Hippocampal formation (tissue), 2 donors: ENCODE measurements at places on chromosomes 12 and 14.

DNA sequence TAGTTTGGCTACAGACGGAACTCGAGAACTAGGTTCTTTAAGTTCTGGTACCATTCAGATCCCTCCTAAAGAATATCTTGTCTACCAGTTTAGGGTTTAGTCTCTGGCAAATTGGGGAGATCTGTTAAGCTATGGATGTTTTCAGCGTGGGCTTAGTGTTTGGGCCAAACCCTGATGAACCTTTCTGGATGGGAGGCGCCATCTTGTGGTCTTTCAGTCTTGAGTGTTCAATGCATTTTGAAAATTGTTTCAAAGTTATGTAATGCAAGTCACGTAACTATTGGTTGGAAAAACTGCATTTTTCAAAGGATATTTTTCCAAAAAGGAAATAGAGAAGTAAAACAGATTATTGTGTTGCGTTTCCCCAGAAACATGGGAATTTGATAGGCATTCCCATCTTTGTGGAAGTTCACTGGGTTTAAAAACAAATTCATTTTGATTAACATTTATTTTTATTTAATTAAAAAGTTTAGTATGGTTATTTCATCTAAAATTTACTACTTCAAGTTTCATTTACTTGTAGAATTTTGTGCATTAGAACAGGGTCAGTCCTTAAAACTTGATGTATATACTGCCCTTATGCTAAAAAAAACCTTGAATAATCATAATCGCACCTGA, 169.0 kb downstream of the PRIMA1 start:
- DNase-seq, result peak; percentile 9

- no peak for DNase-seq
Observed at GRCh38 chr12:78040111-78040510, 209.4 kb downstream of the NAV3 start.

GRCh38 chr12:47078733-47079467, 521 bp upstream of the PCED1B start:
- no peak for DNase-seq

DNA sequence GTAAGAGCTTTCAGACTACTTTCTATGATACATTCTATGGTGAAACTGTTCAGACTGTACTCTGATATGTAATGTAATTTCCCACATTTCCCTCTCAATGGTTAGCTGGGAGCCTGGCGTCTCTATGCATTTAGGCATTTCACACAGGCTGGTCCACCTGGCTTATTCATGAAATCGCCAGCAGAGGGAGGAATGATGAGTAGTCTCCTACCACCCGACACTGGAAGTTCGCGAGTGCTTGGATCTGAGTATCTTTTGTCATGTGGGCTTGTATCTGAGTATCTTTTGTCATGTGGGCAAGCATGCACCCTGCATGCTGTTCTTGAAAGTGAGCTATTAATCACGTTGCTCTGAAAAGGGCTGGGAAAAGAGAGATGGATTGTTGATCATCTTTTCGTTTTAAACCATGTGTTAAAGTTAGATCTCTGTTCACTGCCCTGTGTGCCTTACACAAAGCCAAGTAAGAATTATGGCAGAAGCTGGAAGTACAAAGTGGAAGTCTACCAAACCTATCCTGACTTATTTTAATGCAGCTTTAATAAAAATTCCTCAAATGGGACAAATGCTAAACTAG, 235.0 kb downstream of the ATP23 start:
- DNase-seq, result no peak

DNA sequence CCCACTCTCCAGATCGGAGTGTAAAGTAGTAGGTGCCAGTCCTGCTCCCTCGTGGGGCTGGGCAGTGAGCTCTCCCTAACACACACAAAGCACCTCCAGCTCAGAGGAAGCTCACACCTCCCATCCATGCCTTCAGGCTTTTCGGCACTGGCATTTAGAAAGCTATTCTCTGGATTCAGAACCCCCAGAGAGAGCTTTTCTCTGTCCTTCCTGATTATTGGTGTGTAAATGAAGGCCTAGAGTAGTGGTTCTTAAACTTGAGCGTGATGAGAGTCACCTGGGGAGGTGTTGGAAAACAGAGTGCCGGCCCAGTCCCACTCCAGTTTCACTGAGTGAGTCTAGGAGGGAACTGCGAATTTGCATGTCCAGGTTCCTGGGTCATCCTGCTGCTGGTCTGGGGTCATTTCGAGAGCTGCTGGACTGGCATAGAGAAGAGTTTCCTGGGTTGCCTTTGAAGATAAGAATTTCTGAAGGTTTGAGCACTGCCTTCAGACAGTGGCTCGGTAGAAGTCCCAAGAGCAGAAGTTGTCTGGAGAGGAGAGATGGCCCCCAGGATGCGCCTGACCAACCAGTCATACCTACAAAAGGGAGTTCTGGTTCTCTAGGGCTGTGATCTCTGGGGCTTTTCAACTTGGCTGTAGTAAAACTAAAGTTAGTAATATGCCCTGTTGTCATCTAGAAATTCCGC, 15.1 kb downstream of the CD9 start:
- no peak for DNase-seq

GRCh38 chr12:6215932-6216494, 15.8 kb downstream of the CD9 start:
- peak; percentile 37 for DNase-seq

- no peak for DNase-seq
Observed at GRCh38 chr14:92923744-92924103, 774 bp downstream of the CHGA start.
